ENCODE measurements at places on chromosomes 6 and 20.

DNA sequence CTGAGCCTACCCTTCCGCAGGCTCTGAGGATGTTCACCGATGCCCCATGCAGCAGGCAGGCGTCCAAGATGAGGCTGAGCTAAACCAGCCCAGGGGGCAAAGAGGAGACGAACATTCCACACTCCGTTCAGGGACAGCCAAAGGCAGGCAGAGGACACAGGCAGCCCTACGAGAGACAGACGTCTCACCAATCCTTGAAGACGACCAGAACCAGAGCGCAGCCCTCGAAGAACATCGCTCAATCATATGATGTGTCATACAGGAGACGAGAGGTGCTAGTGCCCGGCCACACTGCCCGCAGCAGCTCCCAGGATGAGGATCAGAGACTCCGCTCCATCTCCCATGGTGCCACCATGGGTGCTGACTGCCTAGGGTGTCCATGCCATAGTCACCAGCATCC lies 35.6 kb upstream of the TMEM181 start:
- DNase-seq = no peak

- DNase-seq = no peak
Measured at GRCh38 chr20:51082988-51083387, 60.1 kb upstream of the KCNG1 start.

- no peak for DNase-seq
Measured at GRCh38 chr6:7204726-7205125, 97.0 kb downstream of the RREB1 start.

DNA sequence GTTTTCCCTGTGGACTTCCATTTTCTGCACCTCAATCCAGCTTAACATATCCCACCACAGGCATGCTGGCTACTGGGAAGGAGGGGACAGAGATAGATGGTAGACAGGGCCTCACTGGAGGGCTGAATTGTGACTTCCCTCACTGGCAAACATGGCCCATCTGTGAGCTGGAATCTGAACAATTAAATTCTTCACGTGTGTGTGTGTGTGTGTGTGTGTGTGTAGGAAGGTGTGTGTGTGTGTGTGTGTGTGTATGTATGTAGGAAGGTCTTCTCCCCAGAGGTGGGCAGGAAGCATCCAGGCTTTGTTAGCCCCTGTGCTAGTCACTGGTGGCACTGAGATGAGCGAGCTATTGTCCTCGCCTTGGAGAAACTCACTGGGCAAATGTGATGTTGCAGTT lies 5.4 kb upstream of the TOX2 start:
- DNase-seq = no peak

DNA sequence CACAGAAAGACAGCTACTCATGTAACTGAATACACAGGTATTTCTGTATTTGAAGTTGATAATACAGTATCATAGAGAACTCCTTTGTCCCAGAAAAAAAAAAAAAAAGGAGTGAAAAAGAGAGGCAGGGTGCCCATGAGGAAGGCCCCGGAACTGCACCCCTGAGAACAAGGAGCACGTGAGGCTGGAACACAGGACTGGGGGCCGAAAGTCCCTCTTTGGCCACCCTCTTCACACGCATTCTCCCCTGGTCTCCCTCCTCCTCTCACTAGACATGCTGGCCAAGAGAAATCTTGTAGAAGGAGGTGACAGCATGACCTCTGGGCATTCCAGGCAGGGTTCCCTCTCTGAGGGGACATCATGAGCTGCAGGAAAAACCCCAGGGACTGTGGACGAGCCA lies 62.7 kb upstream of the TRAF3IP2 start:
- DNase-seq = no peak

DNA sequence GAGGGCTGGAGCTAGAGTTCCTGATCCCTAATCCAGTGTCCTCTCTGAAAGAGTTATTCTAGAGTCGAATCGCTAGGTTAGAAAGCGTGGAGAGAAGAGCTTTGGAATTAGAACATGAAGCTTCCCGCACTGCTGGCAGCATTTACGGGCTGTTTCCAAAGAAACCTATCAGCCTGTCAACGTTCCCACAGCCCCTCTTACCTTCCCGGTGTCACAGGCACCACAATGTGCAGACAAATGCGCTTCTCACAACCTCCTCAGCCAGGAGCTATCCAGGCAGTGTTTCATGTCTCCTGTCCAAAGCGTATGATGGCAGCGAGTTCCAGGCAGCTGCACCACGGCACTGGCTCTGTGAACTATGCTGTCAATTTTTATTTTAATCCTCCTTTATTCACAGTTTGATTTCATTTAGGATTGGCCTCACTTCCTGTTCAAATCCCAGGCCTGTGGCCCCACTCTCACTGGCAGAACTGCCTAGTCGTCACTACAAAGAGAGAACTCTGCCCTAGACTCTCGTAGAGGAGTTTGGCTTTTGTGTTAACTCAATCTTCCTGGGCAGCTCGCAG lies 322.8 kb upstream of the SOX4 start:
- DNase-seq = no peak

GRCh38 chr6:38316099-38316868 lies 323.4 kb downstream of the BTBD9 start:
- no peak for DNase-seq

DNA sequence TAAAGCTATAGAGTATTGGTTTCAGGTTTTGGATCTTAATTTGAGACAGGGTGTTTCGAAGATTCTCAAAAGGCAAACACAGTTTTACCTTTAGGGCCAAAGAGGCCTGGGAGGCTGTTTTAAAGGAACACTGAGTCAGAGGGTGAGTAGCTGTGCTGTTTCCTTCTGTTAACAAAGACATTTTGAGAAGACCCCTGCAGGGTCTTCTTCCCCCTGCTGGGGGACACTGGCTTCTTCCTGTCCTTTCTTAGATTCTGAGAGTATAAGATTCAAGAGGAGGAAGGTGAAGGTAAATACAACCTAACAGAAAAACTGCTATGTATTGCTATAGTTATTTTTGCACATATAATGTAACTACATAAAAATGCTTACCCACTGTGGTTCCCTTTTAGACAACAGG lies 19.0 kb downstream of the HS3ST5 start:
- DNase-seq = no peak

DNA sequence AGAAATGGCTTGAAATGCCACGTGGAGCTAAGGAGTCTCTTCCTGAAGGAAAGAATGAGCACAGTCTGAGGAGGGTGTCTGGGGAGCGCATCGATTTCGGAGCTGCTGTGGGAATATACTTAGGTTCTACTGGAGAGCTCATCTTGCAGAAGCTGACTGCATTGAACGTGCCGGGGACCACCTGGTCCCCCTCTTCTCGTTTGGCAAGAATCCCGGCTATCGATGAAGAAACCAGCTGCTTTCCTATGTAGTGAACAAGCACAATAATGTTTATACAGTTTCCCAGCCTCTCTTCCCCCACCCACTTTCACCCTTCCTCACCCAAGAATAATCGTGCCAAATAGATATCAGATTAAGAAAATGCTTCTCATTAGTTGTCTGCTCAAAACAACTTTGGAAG lies 242.5 kb downstream of the PACRG start:
- DNase-seq = no peak

DNA sequence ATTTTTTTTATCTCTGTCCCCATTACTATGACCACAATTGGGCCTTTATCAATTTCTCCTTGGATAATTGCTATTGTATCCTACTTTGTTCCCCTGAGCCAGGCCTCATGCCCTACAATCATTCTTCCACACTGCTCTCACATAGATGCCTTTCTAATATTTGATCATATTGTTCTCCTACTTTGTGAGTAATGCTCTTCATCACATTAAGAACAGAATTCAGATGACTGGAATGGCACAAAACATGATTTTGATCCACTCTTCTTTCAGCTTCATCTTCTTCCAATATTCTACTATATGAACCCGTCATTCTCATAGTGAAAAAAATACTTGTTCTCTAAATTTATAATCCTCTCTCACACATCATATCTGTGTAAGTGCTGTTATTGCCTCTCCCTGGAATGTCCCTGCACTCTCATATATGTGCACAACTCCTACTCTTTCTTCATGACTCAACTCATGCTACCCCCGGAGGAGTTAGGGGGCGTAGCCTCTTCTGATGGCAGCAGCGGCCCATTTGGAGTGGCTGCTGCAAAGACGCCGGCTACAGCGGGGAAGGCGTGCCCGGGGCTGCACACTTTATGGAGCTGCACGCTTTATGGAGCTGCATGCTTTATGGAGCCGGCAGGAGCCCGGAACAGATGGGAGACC lies 25.3 kb upstream of the HACE1 start:
- DNase-seq = no peak

GRCh38 chr6:45667300-45667699 lies 289.6 kb upstream of the SUPT3H start:
- DNase-seq = no peak

- DNase-seq = no peak
Measured at GRCh38 chr6:113077794-113078193, 730.7 kb downstream of the RFPL4B start.

GRCh38 chr6:34553750-34554149 lies 2.4 kb downstream of the SPDEF start:
- no peak for DNase-seq

DNA sequence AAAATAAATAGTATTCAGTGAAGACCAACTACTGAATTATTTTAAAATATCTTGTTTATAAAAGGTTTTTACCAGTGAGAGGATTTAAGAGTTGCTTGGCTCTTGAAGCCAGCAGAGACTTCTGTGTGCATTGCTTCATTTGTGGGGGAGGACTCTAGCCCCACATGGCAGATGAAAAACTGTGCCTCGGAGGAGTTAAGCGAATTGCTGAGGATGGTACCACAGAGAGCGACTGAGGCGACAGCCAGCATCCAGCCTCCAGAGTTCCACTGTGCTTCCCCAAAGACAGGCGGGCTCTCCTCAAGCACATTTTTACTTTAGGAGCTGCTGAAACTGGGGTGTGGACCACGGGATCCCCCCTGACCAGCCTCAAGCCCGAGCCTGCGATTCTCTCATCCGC lies 80.7 kb downstream of the THBS2 start:
- DNase-seq = no peak

DNA sequence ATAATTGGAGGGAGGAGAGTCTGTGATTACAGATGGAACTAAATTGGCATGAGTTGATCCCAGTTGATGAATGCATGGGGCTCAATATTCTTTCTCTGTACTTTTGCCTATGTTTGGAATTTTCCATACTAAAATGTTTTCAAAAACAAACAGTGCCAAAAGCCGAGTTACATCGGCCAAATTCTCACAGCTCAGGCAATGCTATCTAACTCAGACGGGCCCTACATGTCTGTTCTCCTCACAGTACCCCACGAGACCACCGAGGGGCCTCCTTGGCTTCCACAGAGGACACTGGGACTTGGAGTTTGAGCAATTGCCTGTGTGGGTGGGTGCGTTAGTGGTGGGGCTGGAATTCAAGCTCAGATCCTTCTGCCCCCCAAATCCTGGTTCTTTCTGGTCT lies 413.2 kb downstream of the CDH26 start:
- DNase-seq = no peak

Measured in mesothelial cell of epicardium (in vitro differentiated cells).